ENCODE measurements at places on chromosomes 5 and 9. TPM values are rescaled to one million over a fixed set of nuclear protein-coding genes. Genes with fewer than 3 reads are reported as not detected.

The RGS7BP gene
- total RNA-seq: not detected

The TSLP gene
- total RNA-seq: not detected

The C9orf50 gene
- not detected for total RNA-seq

The C9orf78 gene
- 50.4 TPM for total RNA-seq

The CTNNA1 gene
- 181 TPM for total RNA-seq

The OSMR gene
- total RNA-seq: 51.6 TPM

The FOXD4 gene
- total RNA-seq: 0.44 TPM

The OXCT1 gene
- total RNA-seq: 2.6 TPM

The CAMSAP1 gene
- total RNA-seq: 24.4 TPM

The COL15A1 gene
- total RNA-seq: 0.56 TPM

The ESM1 gene
- total RNA-seq: not detected

The NMUR2 gene
- 0.13 TPM for total RNA-seq

The FUBP3 gene
- 48.2 TPM for total RNA-seq

The PAEP gene
- total RNA-seq: 0.41 TPM

The PCDHGC4 gene
- not detected for total RNA-seq

The WWC1 gene
- total RNA-seq: 80.3 TPM

The DNAJB5 gene
- total RNA-seq: 7.7 TPM

The ANKRD31 gene
- total RNA-seq: 0.08 TPM

The PKD2L2 gene
- total RNA-seq: not detected

The RALGPS1 gene
- total RNA-seq: 1.0 TPM

The GGTA1 gene
- total RNA-seq: not detected

The CCDC192 gene
- total RNA-seq: not detected

The CTXN3 gene
- total RNA-seq: not detected

The ECM2 gene
- total RNA-seq: 0.10 TPM

The INSL6 gene
- not detected for total RNA-seq

The GABRA6 gene
- total RNA-seq: not detected

The HMCN2 gene
- 0.05 TPM for total RNA-seq

The ZDHHC11B gene
- 1.6 TPM for total RNA-seq

The DND1 gene
- 0.64 TPM for total RNA-seq

The TPPP gene
- total RNA-seq: 5.5 TPM

The TEK gene
- 0.11 TPM for total RNA-seq

The NRG2 gene
- 1.6 TPM for total RNA-seq

The BTNL9 gene
- 1.0 TPM for total RNA-seq

The SHOC1 gene
- total RNA-seq: not detected

The HTR4 gene
- not detected for total RNA-seq

The CFAP77 gene
- total RNA-seq: not detected

The UNC13B gene
- 8.6 TPM for total RNA-seq

The FAM153A gene
- not detected for total RNA-seq

The SLIT3 gene
- total RNA-seq: 18.1 TPM

The WNK2 gene
- total RNA-seq: 4.1 TPM

The HSPA9 gene
- 329 TPM for total RNA-seq

The CD180 gene
- total RNA-seq: not detected

The PCDHA5 gene
- 0.73 TPM for total RNA-seq

The MPDZ gene
- total RNA-seq: 8.9 TPM

The DCTN4 gene
- 16.6 TPM for total RNA-seq

The PCDH12 gene
- not detected for total RNA-seq

The GARNL3 gene
- 2.6 TPM for total RNA-seq

The PALM2AKAP2 gene
- total RNA-seq: 0.30 TPM

The PHF24 gene
- 0.08 TPM for total RNA-seq

The ST6GALNAC4 gene
- 18.1 TPM for total RNA-seq

The PIK3R1 gene
- total RNA-seq: 6.5 TPM

The TNC gene
- 0.59 TPM for total RNA-seq

The CCNO gene
- total RNA-seq: 8.3 TPM

The TMEM252 gene
- not detected for total RNA-seq

The FRMD3 gene
- 6.2 TPM for total RNA-seq

The GALNT12 gene
- total RNA-seq: 4.3 TPM

The TOPORS gene
- 12.5 TPM for total RNA-seq

The KIF24 gene
- total RNA-seq: 3.7 TPM

All from A549 treated with GW870086 at 1 μM for 4 hours (cell line).